ENCODE measurements at places on chromosomes 5 and 9. TPM values are rescaled to one million over a fixed set of nuclear protein-coding genes. Genes with fewer than 3 reads are reported as not detected.

Gene MLANA
- total RNA-seq = not detected

Gene FASTKD3
- 8.7 TPM for total RNA-seq

GRCh38 chr9:89495824-89496560 is 1.9 kb downstream of the SEMA4D start:
- H3K36me3 ChIP-seq = no peaks in the 10 kb centered on the region
- peaks cover 19% of the 10 kb centered on the region for H3K4me1 ChIP-seq
- H3K4me3 ChIP-seq = peak overlapping the region; percentile 55
- no peak for DNase-seq
- no peaks in the 10 kb centered on the region for H3K27me3 ChIP-seq

DNA sequence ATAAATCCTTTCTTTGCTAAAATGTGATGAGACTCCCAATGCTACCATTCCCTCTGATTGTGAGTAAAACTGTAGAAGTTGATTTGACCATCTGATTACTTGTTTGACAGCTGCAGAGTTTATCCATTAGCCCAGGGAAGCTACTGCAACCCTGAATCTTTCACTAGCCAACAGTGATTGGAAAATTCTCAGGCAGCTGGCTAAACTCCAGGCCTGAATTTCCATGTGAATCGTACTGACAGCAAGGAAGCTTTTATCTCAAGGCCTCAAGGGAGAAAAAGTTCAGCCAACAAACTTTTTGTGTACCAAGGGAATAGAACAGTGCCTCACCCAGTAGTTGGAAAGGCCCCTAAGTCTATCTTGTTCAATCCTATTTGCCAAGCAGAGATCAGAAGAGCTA is 246.7 kb upstream of the TRPM3 start:
- H3K36me3 ChIP-seq = no peaks in the 10 kb centered on the region
- no peak overlapping the region for H3K27ac ChIP-seq
- no peak for DNase-seq
- no peak overlapping the region for H3K4me3 ChIP-seq
- H3K4me1 ChIP-seq = peaks cover 18% of the 10 kb centered on the region

GRCh38 chr5:119285070-119285916 is 70.5 kb upstream of the TNFAIP8 start:
- no peak for DNase-seq
- H3K27me3 ChIP-seq = no peaks in the 10 kb centered on the region
- no peaks in the 10 kb centered on the region for H3K36me3 ChIP-seq
- H3K27ac ChIP-seq = no peak overlapping the region
- no peak overlapping the region for H3K4me3 ChIP-seq
- peaks cover 6% of the 10 kb centered on the region for H3K4me1 ChIP-seq

- no peaks in the 10 kb centered on the region for H3K36me3 ChIP-seq
- no peak overlapping the region for H3K4me3 ChIP-seq
- no peak overlapping the region for H3K27ac ChIP-seq
- no peak for DNase-seq
- no peaks in the 10 kb centered on the region for H3K27me3 ChIP-seq
Observed at GRCh38 chr5:62315376-62316175, 9.6 kb downstream of the KIF2A start.

GRCh38 chr5:88262116-88262515 is 6.5 kb downstream of the TMEM161B start:
- peaks cover 5% of the 10 kb centered on the region for H3K36me3 ChIP-seq
- no peaks in the 10 kb centered on the region for H3K27me3 ChIP-seq
- no peak overlapping the region for H3K4me3 ChIP-seq

DNA sequence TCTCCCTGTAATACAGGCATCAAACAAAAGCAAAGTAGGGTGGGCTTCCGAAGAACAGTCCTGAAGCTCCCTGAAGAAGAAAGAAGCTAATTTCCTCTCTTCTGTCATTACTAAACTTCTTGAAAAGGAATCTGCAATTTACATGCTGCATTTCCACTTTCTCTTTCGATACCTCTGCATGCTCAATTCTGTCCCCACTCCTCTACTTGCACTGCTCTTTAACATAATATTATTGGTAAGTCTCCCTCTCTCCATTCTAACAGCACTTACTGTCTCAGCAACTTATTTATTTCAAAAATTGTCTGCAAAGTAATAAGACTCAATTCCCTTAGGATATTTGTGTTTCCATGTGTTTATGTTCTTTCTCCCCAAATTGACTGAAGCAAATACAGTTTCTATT is 3.9 kb upstream of the PLPP1 start:
- no peaks in the 10 kb centered on the region for H3K36me3 ChIP-seq
- no peak overlapping the region for H3K27ac ChIP-seq
- H3K4me1 ChIP-seq = peaks cover 10% of the 10 kb centered on the region
- H3K4me3 ChIP-seq = no peak overlapping the region

DNA sequence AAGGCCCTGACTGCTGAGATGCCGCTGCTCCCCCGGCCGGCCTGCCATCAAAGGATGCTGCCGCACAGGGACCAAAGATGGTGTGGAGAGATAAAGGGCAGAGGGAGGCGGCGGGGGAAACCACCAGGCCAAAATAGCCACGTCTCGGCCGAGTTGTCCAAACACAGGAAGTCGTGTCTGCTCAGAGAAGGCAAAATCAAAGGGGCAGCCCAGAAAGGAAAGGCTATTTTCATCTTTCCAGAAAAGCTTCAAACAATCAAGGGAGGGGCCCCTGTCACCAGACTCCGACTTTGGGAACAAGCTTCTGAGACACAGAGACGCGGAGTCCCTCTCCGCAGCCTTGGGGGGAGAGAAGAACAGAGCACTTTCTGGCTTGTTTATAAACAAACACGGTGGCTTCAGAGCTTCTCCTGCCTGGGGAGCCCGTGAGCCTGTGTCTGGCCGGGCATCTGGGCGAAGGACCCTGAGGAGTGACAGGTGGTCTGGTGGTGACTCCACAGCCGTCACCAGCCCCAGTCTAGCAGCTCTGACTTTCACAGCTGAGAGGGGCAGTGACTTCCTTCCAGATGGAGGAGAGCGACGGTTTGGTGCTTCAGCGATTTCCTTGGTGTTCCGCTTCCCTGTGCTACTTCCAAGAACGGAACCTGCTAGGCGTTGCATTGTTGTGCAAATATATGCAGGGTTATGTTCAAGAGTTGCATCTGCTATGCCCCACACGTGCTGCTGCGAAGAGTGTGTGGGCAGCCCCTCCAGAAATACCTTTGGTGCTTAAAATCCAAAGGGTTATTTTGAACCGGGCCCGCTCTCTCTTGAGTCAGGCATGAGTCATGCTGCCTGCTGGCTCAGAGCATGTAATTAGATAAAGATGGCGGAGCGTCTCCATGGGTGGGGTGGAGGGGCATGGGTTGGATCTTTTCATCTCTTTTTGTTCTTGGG is 24.0 kb downstream of the ADAMTSL2 start:
- no peak overlapping the region for H3K27ac ChIP-seq
- no peaks in the 10 kb centered on the region for H3K36me3 ChIP-seq
- no peak overlapping the region for H3K4me3 ChIP-seq
- DNase-seq = no peak
